ENCODE measurements at places on chromosomes 1 and 21. TPM values are rescaled to one million over a fixed set of nuclear protein-coding genes. Genes with fewer than 3 reads are reported as not detected.

DNA sequence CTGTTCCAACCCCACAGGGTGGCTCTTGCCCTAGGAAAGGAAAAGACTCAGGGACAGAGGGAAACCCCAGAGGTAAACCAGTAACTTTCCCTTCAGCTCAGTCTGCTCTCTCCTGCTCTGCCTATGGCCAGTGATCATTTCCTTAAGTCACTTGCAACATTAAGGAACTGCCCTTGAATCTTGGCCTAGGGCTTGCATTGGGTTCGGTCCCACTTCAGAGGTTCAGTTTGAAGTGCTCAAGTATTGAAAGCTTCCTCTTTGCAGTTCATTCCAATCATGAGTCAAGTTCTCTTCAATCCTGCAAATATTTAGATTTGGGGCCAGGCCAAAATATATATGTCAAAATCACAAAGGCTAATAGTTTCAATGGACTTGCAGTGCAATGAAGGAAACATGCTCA is 97.7 kb upstream of the IRF2BP2 start:
- DNase-seq: no peak

DNA sequence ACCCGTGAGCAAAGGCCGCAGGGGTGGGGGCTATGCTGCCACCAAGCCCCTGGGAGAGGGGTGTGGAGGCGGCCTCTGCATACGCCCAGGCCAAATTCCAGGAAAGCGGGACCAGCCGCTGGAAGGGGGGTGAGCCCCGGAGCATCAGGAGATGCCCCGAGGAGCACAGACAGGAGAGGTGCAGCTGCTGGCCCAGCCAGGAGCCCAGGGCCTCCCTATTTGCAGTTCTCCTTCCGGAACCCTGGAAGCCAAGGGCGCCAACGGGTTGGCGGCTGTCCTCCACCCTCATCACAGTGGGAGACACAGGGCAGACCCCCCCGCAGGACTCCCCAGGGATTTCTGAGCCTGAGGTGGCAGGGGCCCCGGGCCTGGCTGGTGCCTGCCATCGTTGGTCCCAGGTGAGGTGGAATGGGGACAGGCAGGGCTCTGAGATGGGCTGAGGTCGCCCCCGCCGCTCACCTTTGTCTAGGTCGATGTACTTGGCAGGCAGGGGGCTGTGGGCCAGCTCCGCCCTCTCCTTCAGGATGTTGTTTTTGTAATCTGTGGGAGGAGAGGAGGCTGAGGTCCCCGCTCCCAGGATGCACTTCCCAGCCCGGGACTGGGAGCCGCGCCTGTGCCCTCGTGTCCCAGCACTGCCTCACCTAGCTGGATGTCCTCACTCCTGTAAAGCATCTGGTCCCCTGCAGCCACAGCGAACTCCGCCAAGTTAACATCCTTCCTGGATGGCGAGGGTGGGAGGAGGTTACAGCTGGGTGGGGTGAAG is 4.4 kb upstream of the DVL1 start:
- DNase-seq: no peak

DNA sequence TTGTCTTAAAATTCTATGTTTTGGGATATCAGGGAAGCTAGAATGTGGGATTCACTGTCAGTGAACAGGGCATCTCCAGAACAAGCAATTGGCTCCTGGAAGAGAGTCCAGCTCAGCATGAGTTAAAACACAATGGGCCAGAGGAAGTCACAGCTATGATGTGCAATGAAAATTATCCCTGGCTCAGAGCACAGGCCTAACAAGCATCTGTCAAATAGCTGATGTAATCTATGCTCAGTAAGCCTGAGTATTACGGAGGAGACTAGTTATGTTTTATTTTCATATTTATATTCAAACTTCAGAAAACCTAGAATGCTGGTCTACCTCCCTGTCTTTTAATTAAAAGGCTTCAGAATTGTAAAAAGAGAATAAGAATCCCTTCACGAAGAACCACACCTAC is 41.6 kb downstream of the PARP1 start:
- no peak for DNase-seq

DNA sequence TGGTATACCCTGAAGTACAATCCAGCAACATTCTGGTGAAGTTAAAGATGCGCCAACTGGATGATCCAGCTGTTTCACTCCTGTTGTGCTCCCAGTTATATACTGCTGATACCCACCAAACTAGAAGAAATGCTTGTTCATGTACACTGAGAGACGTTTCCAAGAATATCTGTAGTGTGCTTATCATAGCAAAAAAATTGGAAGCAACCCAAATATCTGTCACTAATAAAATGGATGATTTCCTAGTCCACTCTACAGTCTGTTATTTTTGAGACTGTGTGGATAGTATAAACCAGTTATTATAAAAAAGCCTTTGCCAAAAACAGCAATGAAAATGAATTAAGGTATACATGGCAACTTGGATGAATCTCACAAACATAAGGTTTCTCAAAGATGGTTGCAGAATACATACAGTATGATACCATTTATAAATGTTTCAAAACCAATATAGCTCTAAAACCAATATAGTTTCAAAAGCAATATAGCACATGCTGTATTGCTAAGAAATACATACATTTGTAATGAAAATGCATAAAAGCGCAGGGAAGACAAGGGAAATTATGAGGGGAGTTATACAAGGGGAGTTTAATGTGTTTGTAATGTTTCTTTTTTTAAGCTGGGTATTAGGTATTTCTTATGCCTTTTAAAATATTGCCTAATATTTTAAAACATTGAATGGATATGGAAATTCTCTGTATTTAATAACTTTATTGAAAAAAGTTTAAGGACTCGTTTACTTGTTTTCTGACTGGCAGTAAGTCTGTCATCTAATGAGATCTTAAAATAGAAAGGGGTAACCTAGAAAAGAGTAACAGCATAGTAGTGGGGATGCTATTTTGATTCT is 36.5 kb downstream of the GPSM2 start:
- DNase-seq: no peak

DNA sequence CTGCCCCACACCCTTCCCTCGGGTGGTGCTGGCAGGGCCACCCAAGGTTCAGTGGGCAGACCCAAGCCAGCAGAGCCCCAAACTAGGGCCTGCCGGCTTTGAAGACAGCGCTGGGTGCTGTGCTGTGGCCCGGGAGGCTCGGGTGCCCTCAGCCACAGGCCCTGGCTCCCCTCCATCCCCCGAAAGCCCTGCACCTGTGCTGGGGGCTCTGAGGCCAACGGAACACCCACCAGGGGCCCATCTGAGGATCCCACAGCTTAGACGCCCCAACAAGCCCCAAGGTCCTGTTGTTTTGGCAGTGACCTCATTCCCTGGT is 8.6 kb downstream of the ITGB2 start:
- DNase-seq: no peak

DNA sequence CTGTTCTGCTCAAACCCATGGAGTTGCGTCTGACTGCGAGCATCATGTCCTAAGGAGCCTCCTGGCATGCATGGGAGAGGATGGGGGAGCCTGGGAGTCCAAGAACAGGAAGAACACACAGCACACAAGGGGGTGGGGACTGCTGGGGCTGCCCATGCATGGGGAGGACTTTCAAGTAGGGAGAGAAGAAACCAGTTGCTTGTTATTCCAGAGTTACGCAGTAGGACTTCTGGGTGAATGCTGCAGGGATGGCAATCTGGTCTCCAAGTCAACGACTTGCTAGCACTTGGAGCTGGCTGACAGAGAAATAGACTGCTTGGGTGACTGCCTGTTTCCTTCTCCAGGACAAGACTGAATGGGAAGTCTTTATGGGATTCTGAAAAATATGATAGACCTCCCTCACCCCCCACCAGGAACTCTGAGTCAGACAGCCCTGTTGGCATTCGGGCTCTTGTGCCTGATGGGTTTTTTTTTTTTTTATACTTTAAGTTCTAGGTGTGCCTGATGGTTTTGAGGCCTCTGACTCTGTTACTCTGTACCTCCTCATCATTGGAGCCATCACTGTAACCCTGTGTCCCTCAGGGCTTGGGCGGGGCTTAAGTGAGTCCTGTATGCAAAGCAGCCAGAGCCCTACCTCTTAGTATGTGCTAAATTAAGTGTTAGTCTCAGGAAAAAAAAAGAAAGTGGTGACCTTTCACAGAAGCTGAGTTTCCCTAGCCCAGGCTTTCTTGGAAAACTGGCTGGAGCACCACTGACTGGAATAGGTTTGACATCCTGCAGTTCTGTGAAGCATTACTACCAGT is 30.3 kb downstream of the MAP3K21 start:
- DNase-seq: no peak

SLC22A15 gene
- 7.3 TPM for total RNA-seq

NR5A2 gene
- total RNA-seq: 2.7 TPM

Measured in thoracic aorta (tissue), 2 donors.